ENCODE measurements at places on chromosomes 11 and 22.

DNA sequence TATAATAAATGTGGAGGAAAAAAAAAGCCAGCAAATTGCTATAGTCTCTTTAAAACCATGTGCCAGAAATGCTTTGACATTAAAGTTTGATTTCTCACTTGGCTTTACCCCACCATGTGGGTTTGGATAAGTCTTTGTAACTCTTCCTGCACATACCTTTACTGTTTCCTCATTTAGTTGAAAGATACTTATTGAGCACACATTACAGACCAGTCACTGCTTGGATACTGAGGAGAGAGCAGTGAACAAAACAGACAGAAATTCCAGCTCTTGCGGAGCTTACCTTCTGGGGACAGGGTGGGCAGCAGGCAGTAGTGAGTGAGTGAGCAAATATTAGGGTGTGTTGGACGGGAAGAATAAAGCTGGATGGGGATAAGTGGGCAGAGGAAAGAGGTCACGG, 13.7 kb downstream of the PACS1 start:
- no peak for DNase-seq

DNA sequence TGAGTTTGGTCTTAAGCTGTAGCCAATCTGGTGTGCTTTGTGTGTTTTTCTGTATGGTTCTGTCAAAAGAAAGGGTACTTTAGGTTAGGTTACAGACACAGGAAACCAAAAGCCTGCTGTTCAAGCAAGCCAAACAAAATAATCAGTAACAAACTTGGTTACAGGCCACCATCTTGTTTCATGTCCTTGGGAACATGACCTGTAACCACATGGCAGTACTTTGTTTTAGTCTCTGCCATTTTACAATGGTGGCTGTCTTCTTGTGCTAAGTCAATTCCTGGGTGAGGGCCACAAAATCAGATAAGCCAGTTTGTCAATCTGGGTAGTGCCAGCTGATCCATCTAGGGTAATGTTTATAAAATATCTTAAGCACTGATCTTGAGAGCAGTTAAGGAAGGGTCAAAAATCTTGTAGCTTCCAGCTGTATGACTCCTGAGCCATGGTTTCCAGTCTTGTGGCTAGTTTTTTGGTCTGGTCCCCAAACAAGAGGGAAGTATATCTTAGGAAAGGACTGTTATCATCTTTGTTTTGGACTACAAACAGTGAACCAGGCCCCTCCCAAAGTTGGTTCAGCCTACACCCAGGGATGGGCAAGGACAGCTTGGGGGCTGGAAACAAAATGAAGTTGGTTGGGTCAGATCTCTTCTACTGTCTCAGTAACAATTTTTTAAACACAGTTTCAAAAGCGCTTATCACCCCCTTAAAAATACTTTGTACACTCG, 90.0 kb downstream of the IGLL5 start:
- no peak for DNase-seq

GRCh38 chr11:114746013-114746412, 67.7 kb downstream of the NXPE2 start:
- no peak for DNase-seq

- DNase-seq = no peak
Observed at GRCh38 chr11:86869531-86869930, 69.2 kb downstream of the PRSS23 start.

GRCh38 chr11:57513911-57514537, 1.5 kb downstream of the SLC43A1 start:
- DNase-seq = peak; percentile 65

GRCh38 chr22:27008454-27008853, 351.1 kb downstream of the MIAT start:
- DNase-seq = no peak

- DNase-seq = no peak
Observed at GRCh38 chr11:121449123-121449522, 3.0 kb upstream of the SORL1 start.

- no peak for DNase-seq
Observed at GRCh38 chr11:119942583-119943297, 195.2 kb downstream of the TRIM29 start.

- no peak for DNase-seq
Observed at GRCh38 chr11:69476509-69476961, 4.9 kb upstream of the LINC01488 start.

DNA sequence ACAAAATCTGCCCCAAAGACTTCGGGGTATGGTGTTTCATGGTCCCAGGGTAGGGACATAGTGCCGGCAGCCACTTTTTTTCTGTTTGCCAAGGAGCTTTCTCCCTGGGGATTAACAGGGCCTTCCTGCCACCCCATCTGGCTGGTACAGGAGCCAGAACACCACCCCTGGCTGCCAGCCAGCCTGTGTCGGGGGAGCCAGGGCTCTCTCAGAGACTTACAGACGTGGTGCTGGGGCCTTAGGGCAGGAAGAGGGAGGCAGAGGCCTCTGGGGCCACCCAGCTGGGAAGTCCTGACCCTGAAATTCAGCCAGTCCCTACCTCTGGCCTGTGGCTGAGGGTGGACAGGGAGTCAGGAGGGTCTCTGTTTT, 52.4 kb upstream of the CDON start:
- no peak for DNase-seq

DNA sequence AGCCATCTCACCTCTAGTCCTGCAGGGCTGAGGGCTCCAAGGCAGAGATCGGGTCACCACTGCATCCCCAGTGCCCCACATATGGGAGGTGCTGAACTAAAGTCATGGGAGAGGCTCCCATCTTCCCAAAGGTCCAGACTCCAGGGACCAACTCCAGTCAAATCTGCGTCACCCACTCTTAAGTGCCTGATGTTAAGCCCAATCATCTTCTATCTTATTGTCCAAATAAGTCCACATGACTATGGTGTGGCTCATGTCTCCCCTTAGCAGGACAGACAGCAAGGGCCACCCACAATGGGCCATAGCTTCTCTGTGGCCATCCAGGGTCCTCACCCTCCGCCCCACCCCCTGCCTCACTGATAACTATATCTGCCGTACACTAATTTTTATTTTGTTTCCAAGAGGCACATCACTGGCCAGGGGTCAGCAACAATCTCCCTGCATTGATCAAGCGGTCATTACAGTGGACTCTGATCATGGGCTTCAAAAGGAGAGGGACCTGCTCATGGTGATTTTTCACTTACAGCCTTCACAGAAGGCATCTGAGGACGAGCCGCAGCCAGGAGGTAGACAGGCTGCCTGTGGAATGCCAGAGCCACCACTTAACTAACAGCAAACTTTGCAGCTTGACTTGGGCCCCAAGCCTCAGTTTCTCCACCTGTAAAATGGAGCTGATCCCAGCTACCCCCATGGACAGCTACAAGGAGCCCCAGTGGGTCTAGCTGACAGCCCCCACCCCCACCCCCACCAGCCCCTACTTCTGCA, 23.3 kb downstream of the MYH9 start:
- no peak for DNase-seq

GRCh38 chr11:44047931-44048431, at the start of gene ACCSL:
ACCSL (plus strand) TSS chr11:44047981; CDS start chr11:44048037, 56 bp downstream.
- no peak for DNase-seq

Data from activated CD4-positive, alpha-beta T cell treated with anti-CD3 and anti-CD28 coated beads for 36 hours (primary cell).